Smooth muscle cell of the umbilical artery (primary cell): ENCODE measurements at places on chromosomes 7 and 10. TPM values are rescaled to one million over a fixed set of nuclear protein-coding genes. Genes with fewer than 3 reads are reported as not detected.

The GNAI1 gene
- total RNA-seq: 32.8 and 78.1 TPM in 2 replicates

The MCM10 gene
- 0.89 and 7.2 TPM in 2 replicates for total RNA-seq

The SLC18A3 gene
- total RNA-seq: not detected in 2 replicates

The RTKN2 gene
- 0.89 and 2.1 TPM in 2 replicates for total RNA-seq

The ADCY1 gene
- 0.23 and 0.30 TPM in 2 replicates for total RNA-seq
